ENCODE measurements at places on chromosomes 6 and 20. TPM values are rescaled to one million over a fixed set of nuclear protein-coding genes. Genes with fewer than 3 reads are reported as not detected.
A peak's percentile ranks its signal among the peaks of the same experiment; 100 is the strongest.

ID1 gene
- 83.0 TPM for total RNA-seq

RREB1 gene
- total RNA-seq, result 38.1 TPM

DNA sequence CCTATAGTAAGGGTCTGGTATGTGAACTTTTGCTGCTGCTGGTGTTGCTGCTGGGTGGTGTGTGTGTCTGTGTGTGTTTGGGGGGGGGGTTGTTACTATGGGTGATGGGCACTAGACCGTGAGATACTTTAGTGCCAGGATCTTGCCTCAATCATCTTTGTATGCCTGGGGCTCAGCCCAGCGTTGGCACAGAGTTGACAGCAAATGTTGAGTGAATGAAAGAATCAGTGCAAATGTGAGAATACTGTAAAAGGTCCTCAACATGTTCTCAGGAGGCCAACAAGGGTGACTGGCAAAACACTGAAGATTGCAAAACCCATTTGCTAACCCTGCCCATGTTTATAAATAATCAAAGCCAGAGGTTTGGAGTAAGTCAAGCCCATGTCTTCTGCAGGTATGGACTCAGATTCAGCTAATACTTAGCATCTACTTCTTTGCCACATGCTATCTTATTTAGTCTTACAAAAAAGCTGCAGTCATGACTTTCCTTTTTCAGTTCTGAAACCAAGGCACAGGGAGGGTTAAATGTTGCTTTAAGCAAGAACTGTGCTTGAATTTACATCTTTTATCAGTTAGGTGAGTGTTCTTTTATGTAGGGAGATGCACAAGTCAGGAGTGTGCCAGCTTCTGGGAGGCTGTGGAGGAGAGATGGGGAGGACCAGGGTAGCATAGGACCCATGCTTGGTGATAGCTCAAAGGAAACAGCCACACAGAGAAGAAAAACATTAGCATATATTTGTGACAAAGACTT is 125.3 kb upstream of the SPACA1 start:
- DNase-seq, result no peak

DNA sequence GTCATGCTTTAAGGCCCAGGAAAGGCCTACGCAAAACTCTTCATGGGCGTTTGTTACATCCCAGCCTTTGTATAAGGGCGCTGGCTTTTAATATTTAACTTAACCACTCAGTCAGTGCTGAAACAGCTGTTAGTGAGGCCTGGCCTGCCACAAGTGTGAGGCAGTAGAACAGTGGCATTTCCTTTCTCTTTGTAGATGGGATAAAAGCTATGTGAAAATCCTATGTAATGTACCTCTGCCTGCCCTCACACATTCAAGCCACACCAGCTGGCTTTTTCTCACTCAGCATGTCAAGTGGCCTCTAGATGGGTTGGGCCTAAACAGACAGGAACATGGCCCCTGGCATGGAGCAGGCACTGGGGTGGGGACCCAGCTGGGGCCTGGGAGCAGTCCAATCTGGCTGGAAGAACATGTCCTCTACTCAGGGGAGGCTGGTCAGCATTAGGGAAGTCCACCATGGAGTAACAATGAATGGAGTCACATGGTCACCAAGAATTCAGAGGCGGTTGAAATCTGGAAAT is 20.7 kb downstream of the CGA start:
- no peak for DNase-seq

GRCh38 chr6:82458705-82459104 is 95.1 kb downstream of the TPBG start:
- no peak for DNase-seq

GRCh38 chr20:41133709-41134361 is 3.5 kb upstream of the PLCG1 start:
- peak; percentile 98 for DNase-seq

DNA sequence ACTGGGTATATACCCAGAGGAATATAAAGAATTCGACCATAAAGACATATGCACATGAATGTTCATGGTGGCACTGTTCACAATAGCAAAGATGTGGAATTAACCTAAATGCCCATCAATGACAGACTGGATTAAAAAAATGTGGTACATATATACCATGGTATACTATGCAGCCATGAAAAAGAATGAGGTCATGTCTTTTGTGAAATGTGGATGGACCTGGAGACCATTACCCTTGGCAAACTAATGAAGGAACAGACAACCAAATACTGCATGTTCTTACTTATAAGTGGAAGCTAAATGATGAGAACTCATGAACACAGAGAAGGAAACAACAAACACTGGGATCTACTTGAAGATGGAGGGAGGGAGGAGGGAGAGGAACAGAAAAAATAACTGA is 186.7 kb upstream of the SSTR4 start:
- no peak for DNase-seq

- no peak for DNase-seq
These were observed 432.8 kb downstream of the GRIK2 start for GRCh38 chr6:101826269-101826668.

DNA sequence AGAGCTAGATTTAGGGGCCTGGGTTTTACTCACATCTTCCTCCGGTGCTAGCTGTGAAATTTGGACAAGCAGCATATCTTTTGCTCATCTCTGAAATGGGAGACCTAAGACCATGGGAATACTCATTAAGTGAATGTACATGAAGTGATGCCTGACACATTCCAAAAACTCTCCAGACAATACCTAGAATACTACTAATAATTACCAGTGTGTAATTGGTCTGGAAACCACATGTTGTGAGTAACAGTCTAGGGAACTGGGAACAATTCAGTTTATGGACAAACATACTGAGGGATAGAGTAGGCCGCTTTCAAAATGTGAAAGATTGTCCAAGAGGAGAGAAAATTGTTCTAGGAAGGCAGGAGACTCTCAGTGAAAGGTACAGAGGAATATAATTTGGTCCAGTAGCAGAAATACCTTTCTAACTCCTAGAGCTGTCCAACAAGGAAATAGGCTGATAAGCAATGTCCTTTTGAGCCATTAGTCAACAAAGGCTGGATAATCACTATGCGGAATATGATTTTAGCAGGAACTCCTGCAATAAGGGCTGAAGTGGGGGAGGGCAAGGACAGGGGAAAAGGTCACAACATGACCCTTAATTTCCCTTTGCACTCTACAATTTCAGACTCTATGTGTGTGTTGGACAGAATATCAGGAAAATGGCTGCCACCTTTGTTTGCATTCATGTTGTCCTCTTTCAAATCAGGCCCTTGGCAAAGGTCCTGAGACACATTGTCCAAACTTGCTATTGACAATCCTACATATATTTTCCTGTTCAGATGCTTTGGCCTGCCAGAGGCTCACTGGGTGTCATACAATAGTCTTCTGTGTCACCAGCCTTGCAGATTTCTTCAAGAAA is 315.4 kb downstream of the PLCB1 start:
- no peak for DNase-seq

DNA sequence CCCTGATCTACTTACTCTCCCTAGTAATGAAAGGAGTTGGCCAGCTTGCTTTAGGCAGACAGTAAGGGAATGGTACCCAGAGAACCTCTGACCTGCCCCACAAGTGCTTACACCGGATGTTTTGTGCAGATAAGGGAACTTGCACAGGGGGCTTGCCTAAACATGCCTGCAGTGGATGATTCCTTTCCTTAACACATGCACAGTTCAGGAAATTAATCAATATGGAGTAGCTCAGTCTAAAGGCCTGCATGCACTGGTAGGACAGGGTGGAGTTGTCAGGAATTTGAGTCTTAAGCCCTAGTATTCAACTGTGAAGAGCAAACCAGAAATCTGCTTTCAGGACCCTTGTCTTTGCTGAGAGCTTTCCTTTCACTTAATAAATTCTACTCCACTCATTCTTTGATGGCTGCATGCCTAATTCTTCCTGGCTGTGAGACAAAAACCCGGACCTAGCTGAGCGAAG is 3.9 kb upstream of the TRIM38 start:
- DNase-seq, result peak; percentile 59

All from mammary epithelial cell (primary cell).